Mesenteric fat pad (tissue), 1 donor: ENCODE measurements at places on chromosomes 5 and 9. TPM values are rescaled to one million over a fixed set of nuclear protein-coding genes. Genes with fewer than 3 reads are reported as not detected.

Gene GRM6
- total RNA-seq = not detected

Gene SAXO1
- total RNA-seq = not detected

Gene ACTL7A
- not detected for total RNA-seq

Gene LCN2
- 0.64 TPM for total RNA-seq

DNA sequence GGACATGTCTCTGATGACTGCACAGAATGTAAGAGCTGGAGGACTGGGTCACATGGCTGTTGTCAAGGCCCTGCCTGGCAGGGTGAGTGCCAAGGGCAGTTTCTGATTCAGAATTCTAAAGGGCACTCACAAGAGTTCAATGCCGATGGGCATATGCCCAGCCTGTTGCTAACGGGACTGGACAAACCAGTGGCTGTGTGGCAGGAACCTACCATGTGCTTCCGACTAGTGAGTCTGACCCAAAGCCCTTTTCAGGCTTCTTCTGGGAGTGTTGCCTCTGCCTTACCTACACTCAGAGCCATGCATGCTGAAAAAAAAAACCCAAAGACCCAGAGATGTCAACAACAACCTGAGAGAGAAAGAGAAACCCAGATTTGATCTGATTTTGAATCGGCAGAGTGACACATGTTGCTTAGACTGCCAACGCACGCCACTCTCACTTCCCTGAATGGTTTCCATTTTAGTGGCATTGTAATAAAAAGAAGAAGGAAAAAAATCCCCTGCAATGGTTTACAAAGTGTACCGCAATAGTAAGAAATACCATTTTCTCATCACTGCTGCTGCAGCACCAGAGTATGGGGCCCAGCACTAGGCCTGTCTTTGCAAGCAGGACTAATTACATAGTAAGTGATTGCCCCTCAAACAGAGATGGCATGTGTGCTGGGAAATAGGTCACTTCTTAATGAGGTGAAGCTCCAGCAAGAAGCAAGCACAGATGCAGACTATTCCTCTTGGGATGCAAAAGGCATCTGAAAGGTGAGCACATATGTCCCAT lies 194.3 kb downstream of the PALM2AKAP2 start:
- DNase-seq = no peak

GRCh38 chr5:181133610-181134231 lies 2.8 kb upstream of the OR2V1 start:
- DNase-seq = peak; percentile 87

- DNase-seq = no peak
These were observed 286.3 kb downstream of the ADGRV1 start for GRCh38 chr5:90844931-90845330.

- DNase-seq = no peak
These were observed 194.2 kb upstream of the SMC2 start for GRCh38 chr9:103899866-103900265.

GRCh38 chr5:132417010-132417439 lies 47.5 kb downstream of the SLC22A5 start:
- DNase-seq = no peak

- DNase-seq = no peak
These were observed 91.3 kb upstream of the SLC25A48 start for GRCh38 chr5:135743181-135743580.

DNA sequence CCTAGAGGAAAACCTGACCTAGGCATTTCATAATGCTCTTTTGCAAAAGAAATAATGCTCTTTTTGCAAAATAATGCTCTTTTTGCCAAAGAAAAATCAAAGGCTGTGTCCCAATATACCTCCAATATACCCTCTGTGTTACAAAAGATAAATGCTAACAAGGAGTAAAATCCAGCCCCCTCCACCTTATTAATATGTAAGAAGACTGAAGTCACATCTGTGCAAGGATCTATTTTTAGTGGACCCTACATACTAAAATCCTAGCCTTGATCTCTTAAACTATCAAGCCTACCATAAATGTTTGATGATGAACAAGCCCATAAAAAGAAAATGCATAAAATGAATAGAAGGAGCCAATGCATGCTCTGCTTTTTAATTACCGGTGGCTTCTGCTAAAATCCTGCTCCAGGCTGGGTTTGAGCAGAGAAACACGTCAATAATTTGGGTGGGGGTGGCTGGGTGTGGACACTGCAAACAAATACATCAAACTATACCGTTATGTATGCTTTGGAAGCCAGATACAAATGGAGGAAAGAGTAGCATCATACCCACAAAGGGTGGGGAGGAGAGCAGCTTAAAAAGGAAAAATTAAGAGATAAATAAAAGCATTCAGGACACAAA lies 131.6 kb downstream of the SEMA6A start:
- DNase-seq = no peak

DNA sequence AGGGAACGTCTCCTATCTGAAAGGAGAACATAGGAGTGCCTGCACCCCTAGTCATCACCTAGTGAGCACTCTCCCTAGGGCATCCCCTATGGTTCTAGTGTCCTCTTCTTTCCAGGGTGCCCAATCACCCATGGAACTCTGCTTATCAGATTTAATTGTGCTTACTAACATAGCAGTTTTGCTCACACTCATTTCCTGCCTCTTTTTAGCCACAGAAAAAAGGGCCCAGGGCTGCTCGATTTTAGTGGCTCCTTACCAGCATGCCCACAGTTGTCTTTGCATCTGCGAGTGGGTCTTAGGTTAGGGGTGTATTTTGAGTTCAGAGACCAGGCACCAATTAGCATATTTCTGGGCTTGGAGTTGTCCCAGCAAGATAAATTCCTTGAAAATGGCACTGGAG lies 1110.2 kb downstream of the TAF11L14 start:
- DNase-seq = no peak

- DNase-seq = no peak
These were observed 375.0 kb upstream of the CCNH start for GRCh38 chr5:87787625-87788256.

DNA sequence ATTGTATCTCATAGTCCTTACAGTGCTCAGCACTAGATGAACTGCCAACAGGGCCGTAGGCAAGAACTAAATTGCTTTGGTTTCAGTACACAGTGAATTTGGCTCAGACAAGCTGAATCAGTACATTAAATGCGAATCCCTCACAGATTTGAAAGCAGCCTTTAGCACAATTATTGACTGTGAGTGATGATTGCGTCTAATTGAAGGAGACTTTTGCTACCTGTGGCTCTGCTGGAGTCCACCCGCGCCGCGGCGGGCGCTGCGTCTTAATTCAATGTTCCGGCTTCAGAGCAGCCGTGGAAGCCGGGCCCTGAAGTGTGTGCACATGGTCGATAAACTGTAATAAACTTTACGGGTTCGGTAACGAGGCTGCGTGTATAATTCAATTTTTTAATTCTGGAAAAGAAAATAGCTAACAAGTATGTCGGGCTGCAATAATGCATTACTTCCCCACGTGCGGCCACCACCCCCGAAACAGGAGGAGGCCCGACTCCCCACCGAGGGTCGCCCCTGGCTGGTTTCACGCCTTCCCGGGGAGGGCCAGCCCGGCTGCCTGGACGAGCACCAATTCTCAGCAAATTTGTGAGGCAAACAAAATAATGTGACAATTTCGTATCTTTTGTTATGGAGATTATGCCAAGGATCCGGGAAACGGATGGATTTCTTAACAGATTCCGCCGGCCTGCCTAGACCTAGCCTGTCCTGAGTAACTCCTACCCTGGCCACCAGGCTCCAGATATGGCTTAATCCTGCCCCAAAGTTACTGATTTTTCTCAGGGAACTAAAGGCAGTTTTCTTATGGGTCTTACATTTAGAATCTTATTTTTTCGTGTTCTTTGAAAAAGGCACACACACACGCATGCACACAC lies 269.4 kb upstream of the IRX1 start:
- DNase-seq = no peak

DNA sequence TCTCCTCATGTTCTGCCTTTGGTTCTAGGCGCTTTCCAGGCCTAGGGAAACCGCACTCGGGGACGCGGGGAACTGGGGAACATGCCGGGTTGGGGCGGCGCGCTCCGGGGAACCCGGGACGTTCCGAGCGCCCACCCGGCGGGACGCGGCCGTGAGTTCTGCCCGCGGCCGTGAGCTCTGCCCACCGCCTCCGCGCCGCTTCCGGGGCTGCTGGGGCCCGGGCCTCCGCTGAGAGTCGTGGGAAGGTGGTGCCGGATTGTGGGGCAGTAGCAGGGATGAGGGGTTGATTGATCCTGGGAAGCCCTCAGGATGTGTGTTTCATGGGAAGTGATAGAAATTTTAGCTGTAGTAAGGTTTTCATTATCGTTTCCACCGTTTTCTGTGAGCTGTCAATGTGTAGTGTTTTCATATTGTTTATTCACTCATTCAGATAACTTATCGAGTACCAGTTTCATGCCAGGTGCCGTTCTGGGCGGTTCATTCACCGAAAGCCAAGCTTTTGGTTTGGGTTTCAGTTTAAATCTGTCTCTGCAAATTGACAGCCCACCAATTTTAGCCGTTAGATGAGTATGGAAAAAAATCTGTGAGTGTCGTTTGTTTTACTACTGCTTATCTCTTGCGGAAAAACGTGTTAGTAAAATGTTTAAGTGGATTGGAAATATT lies 657 bp downstream of the MTRR start:
- no peak for DNase-seq

DNA sequence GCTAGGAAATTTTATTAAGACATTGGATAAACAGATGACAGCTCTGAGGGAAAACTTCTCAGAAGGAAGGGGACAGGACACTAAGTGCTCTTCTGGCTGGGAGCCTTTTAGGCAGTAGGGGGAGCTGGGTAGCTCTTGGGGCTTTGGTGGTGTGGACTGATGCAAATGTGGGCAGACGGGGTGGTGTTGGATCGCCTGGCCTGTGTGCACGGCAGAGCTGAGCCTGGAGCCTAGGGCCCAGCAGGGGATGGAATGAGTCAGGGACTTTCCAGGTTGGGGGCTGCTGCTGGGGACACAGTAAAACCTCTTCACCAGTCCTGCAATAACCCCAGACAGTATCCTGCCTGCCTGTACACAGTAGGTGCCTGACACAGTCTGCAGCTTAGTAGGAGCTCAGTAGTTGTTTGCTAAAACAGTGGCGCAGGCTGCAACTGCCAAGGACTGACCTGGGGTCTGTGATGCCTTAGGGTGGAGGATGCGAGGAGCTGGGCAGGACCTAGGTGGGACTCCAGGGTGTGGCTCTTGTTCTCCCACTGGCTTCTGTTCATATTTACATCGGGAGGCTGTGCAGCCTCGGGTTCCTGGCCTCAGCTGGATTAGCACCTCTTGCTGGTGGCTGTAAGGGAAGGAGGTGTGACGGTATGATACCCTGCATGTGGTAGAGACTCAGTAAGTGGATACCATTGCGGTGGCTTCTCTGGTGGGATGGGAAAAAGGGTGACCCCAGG lies 83.8 kb downstream of the DAB2IP start:
- no peak for DNase-seq

DNA sequence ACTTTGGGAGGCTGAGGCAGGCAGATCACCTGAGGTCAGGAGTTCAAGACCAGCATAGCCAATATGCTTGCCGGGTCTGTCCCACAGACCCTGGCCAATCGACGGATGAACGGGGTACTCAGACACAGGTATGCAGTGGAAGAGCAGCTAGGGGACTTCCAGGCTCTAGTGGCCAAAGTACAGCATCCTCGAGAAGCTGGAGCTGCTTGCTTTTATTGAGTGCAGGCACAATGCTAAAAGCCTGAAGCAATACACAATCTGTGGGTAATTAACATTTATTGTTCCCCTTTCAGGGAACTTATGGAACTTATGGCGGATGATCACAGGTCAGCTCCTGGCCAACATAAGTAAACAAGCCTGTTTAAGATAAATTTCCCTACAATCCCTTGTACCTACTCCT lies 32.8 kb upstream of the SEMA4D start:
- DNase-seq = peak; percentile 43

- no peak for DNase-seq
These were observed 45.4 kb downstream of the PPP2R2B start for GRCh38 chr5:146832985-146833732.
